ENCODE measurements at places on chromosomes 4 and X.

- no peak for DNase-seq
Measured at GRCh38 chrX:1451661-1452515, 821 bp downstream of the ASMTL start.

DNA sequence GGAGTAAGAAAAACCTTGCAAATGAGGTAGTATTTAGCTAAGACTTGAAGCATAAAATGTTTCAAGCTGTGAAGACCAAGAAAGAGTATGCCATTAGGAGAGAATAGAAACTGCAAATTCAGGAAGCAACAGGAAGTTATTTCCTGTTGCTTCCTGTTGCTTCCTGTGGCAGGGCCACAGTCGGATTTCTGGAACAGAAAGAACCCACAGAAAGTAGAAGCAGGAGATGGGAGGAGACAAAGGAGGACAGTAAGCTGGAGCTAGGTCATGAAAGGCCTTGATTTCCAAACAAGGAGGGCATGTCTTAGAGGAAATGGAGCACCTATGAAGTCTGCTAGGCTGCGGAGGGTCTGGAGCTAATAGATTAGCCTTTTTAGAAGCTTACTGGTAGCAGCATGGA, 17.2 kb downstream of the ASB11 start:
- DNase-seq: no peak

DNA sequence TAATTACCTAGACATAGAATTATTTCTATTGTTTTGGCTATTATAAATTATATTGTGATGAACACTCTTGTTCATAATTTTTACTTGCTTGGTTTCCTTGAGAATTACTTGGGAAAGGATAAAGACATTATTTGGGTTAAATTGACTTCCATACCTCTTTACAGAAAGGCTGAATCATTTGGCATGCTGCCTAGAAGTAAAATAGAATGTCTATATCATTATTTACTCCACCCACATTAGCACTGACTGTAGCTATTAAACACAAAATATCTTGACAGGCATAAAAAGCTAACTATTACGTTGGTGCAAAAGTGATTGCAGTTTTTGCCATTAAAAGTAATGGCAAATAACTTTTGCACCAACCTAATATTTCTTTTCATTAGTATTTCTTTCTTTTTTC, 29.7 kb upstream of the ADH6 start:
- no peak for DNase-seq

DNA sequence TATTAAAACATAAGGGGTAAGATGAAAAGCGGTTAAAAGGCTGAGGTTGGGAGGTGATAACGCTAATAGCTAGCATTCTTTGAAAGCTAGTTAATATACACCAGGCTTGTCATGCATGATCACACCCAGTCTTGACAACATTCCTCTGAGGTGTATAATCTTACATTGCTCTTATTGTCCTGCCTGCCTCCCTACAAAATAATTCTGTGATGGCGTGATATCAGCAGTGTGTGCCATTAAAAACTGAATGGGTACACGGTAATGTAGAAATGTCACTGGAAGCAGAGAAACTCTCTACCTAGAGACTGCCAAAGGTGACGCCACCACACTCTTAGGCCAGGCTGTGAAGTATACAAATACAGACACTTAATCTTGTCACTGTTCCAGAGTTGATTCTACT, 68.1 kb downstream of the DIAPH2 start:
- no peak for DNase-seq

GRCh38 chrX:134999469-134999868, 8.7 kb downstream of the SMIM10 start:
- DNase-seq: no peak

- no peak for DNase-seq
Measured at GRCh38 chr4:87011340-87012034, 76.7 kb downstream of the AFF1 start.

DNA sequence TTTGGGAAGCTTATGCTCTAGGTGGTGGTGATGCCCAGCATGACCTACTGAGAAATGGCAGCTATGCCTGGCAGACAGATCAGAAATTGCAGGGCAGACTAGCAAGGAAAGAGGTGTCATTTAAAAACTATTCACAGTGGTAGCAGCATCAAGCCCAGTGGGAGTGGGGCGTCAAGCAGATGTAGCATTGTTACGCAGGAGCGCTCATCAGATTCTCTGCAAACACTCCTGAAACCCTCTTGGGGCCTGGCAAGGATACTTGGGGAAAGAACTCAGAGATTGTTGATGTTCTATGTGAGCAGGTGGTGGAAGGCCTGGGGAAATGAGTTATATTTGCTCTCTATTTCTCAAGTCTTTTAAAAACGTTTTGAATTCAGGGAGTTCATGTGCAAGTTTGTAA, 437.6 kb downstream of the RAPGEF2 start:
- no peak for DNase-seq

GRCh38 chr4:22508376-22508775, 7.5 kb downstream of the ADGRA3 start:
- DNase-seq: no peak

DNA sequence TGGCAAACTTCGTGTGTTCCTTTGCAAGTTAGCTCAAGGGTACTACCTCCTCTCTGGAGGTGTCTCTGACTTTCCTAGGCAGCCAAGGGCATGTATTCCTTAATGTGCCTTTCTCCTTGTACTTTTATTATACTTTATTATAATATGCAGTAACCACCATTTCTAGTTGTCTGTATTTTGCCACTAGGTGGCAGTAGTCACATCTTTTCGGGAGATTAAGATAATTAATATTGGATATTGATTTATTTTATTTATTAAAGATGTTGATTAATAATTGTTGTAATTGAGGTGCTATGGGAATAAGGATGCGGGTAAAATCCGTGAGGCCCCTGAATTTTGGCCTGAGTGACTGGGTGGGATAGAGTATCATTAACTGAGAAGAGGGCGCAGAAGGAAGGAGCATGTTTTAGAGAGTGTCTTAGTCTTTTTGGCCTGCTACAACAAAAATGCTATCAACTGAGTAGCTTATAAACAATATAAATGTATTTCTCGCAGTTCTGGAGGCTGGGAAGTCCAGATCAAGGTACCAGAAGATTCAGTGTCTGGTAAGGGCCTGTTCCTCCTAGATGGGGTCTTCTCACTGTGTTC, 153.3 kb downstream of the TMEM164 start:
- DNase-seq: no peak

GRCh38 chr4:158410272-158410671, 111.4 kb upstream of the RXFP1 start:
- DNase-seq: no peak

- DNase-seq: no peak
Measured at GRCh38 chr4:38695809-38696208, 31.8 kb downstream of the KLF3 start.

DNA sequence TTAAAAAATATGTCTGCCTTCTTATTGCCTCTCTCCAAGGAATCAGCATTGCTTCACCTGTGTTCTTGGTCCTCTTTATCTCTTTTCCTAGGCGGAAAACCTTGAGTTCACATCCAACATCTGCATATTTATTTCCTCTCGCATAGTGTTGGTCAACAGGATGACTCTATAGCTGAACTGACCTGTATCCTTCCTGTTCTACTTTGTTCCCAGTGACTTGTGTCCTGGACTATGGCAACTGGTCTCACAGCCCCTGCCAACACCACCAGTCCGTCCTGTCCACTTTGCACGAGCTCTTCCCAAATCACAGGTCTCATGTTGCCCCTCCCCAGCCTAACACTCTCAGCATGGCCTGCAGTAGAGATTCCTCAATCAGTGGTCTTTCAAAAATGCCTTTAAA, 2.0 kb downstream of the DIPK2B start:
- DNase-seq: no peak

DNA sequence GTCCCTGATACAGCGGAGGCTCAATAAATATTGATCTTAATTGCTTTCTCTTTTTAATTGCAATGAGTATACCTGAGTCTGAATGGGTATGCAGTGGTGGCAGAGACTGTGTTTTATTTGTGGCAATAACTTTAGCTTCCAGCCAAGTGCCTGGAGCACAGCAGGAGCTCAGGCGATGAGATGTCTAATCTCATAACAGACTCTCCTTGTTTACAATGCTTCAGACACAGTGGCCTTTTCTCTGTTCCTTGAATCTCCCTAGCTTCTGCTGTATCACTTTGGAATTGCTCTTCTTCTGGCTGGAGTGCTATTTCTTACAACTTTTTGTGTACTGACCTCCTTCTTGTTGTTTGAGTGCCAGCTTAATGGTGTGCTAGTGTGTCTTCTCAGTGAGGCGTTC, 91.5 kb upstream of the UNC5C start:
- DNase-seq: no peak

- no peak for DNase-seq
Measured at GRCh38 chr4:186557061-186557460, 1.7 kb upstream of the MTNR1A start.

- DNase-seq: no peak
Measured at GRCh38 chrX:55640854-55641253, 17.7 kb downstream of the FOXR2 start.

DNA sequence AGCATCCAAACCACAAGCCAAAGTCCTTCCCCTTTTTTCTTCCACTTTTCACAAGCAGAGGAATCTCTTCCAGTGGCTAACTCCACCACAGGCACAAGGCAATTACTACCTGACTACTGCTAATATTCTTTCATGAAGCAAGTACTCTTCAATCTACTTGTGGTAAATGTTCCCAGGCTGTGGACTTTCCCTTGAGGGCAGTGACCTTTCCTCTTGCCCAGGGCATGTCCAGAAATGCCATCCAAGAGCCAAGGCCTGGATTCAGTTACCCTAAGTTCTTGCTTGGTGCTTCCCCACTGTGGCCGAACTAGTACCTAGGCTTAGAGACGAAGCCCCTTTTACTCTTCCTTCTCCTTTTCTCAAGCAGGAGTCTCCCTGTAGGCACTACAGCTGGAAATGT, 400.7 kb downstream of the DCAF12L2 start:
- DNase-seq: no peak

GRCh38 chrX:39556056-39556455, 541.7 kb downstream of the BCOR start:
- no peak for DNase-seq

- no peak for DNase-seq
Measured at GRCh38 chr4:80101792-80102116, 28.7 kb upstream of the ANTXR2 start.

DNA sequence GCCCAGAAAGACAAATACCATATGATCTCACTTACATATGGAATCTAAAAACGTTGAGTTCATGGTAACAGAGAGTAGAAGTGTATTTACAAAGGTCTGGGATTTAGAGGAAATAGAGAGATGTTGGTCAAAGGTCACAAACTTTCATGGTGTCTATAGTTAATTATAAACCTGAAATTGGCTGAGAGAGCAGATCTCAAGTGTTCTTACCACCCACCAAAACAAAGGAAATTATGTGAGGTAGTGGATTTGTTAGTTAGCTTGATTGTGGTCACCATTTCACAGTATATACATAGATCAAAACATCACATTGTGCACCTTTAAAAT, 186.8 kb downstream of the NWD2 start:
- no peak for DNase-seq

- no peak for DNase-seq
Measured at GRCh38 chr4:180539284-180539683, 1703.9 kb upstream of the TENM3 start.

- DNase-seq: no peak
Measured at GRCh38 chr4:108092288-108092687, 76.4 kb downstream of the LEF1 start.

DNA sequence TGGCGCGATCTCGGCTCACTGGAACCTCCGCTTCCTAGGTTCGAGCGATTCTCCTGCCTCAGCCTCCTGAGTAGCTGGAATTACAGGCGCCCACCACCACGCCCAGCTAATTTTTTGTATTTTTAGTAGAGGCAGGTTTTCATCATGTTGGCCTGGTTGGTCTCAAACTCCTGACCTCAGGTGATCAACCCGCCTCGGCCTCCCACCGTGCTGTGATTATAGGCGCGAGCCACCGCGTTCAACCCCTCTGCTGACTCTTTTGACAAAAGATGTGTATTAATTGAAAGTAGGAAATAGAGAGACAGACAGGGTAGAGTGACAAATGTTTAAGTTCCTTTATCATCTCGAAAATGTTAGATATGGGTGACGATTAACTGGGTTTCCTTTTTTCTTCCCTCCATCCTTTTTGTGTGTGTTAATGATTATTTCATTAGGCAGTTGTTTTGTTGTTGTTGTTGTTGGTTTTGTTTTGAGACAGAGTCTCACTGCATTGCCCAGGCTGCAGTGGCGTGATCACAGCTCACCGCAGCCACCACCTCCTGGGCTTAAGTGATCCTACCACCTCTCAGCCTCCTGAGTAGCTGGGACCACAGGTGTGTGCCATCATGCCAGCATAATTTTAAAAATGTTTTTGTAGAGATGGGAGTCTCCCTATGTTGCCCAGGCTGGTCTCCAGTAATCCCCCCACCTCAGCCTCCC, 79.5 kb downstream of the KDM6A start:
- DNase-seq: no peak

- DNase-seq: no peak
Measured at GRCh38 chr4:95850161-95850560, 10.3 kb downstream of the PDHA2 start.

- DNase-seq: no peak
Measured at GRCh38 chr4:186900984-186901383, 177.3 kb upstream of the FAT1 start.

GRCh38 chr4:54231768-54232688, 2.9 kb downstream of the PDGFRA start:
- DNase-seq: no peak

GRCh38 chr4:87838890-87839591, 6.3 kb downstream of the MEPE start:
- no peak for DNase-seq

DNA sequence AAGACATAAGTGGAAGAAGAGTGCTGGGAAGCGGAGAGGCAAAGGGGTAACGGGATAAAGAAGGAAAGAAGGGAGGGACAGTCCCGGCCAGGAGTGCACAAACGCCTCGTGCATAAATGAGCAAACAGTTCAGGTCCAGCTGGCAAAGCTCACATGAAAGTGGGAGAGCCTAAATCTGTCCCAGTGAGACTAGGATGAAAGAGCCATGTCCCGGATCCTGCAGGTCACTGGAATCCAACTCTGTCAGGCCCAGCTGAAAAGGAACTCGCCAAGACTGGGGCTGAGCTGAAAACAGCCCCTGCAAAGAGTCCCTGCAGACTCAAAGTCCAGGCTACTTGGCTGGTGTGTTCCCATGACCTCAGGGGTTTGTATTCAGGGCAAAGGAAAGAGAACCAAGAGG, 38.0 kb upstream of the CRMP1 start:
- no peak for DNase-seq

- no peak for DNase-seq
Measured at GRCh38 chrX:53374222-53374820, 48.1 kb downstream of the SMC1A start.

- DNase-seq: no peak
Measured at GRCh38 chrX:45872480-45872879, 671.8 kb upstream of the DIPK2B start.

DNA sequence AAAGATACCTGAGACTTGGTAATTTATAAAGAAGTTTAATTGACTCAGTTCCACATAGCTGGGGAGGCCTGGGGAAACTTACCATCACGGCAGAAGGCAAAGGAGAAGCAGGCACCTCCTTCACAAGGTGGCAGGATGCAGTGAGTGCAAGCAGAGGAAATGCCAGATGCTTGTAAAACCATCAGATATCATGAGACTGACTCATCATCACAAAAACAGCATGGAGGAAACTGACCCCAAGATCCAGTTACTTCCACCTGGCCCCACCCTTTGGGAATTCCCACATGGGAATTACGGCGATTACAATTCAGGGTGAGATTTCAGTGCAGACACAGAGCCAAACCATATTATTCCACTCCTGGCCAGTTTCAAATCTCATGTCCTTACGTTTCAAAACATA, 514.7 kb upstream of the SPANXN1 start:
- DNase-seq: no peak
